ENCODE measurements at places on chromosomes 3 and 15. TPM values are rescaled to one million over a fixed set of nuclear protein-coding genes. Genes with fewer than 3 reads are reported as not detected.

- no peak overlapping the region for H3K27ac ChIP-seq
- H3K36me3 ChIP-seq, result no peaks in the 10 kb centered on the region
- no peak overlapping the region for H3K4me3 ChIP-seq
These were observed 58.2 kb upstream of the FLNB start for GRCh38 chr3:57949785-57950615.

DNA sequence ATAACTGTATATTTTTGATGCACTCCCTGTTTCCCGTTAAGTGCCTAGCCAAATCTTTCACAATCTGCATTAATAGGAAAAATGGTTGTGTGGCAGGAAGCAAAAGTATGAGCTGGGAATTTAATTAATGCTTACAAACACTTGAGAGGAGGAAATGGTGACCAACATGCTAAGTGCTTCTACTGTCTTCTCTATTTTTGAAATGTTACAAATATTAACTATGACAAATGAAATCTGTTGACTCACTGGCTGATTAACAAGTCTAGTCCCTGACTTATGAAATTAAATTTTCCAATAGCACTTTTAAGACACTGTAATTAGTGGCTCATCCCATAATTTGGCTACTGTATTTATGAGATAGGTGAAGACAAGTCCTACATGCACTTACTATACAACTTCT lies 446.9 kb upstream of the DPPA4 start:
- no peaks in the 10 kb centered on the region for H3K4me1 ChIP-seq
- H3K27ac ChIP-seq, result no peak overlapping the region
- no peaks in the 10 kb centered on the region for H3K36me3 ChIP-seq
- no peaks in the 10 kb centered on the region for H3K27me3 ChIP-seq
- no peak for DNase-seq

- no peaks in the 10 kb centered on the region for H3K27me3 ChIP-seq
- H3K4me3 ChIP-seq, result no peak overlapping the region
- DNase-seq, result no peak
These were observed 118.2 kb downstream of the CADM2 start for GRCh38 chr3:85077018-85077417.

DNA sequence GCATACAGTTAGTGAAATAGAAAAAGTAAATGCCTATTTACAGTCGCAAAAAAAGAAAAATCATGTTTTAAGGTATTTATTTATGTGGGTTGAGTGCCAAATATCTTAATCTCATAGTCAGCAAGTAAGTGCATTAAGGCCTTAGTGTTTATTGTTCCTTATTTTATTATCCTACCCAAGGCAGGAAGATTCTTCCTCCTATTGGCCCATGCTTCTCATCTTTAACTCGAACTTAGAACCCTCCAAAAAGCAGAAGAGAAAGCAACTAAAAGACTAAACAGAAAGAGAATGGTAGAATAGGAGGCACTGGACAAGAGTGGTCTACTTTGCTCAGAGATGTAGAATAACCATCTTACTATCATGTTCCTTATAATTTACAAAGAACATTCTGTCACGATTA lies 7.5 kb downstream of the RFX7 start:
- no peaks in the 10 kb centered on the region for H3K36me3 ChIP-seq
- H3K4me1 ChIP-seq, result peaks cover 42% of the 10 kb centered on the region
- H3K27ac ChIP-seq, result no peak overlapping the region
- no peaks in the 10 kb centered on the region for H3K27me3 ChIP-seq
- no peak for DNase-seq

Gene FILIP1L
- 21.5 TPM for polyA plus RNA-seq

Gene ERICH6
- polyA plus RNA-seq, result not detected

- no peak for DNase-seq
- no peak overlapping the region for H3K4me3 ChIP-seq
- H3K27ac ChIP-seq, result peak overlapping the region; percentile 4
- H3K27me3 ChIP-seq, result no peaks in the 10 kb centered on the region
These were observed 208.7 kb upstream of the BHLHE40 start for GRCh38 chr3:4770561-4770960.

- no peaks in the 10 kb centered on the region for H3K36me3 ChIP-seq
- no peak overlapping the region for H3K27ac ChIP-seq
- H3K27me3 ChIP-seq, result no peaks in the 10 kb centered on the region
- DNase-seq, result no peak
These were observed 32.0 kb downstream of the TNFAIP8L3 start for GRCh38 chr15:51062736-51063135.

Gene TLR9
- 0.34 TPM for polyA plus RNA-seq

- no peak overlapping the region for H3K4me3 ChIP-seq
- H3K36me3 ChIP-seq, result no peaks in the 10 kb centered on the region
- peaks cover 8% of the 10 kb centered on the region for H3K4me1 ChIP-seq
- no peak overlapping the region for H3K27ac ChIP-seq
These were observed 15.1 kb downstream of the CMTM7 start for GRCh38 chr3:32406486-32407408.

DNA sequence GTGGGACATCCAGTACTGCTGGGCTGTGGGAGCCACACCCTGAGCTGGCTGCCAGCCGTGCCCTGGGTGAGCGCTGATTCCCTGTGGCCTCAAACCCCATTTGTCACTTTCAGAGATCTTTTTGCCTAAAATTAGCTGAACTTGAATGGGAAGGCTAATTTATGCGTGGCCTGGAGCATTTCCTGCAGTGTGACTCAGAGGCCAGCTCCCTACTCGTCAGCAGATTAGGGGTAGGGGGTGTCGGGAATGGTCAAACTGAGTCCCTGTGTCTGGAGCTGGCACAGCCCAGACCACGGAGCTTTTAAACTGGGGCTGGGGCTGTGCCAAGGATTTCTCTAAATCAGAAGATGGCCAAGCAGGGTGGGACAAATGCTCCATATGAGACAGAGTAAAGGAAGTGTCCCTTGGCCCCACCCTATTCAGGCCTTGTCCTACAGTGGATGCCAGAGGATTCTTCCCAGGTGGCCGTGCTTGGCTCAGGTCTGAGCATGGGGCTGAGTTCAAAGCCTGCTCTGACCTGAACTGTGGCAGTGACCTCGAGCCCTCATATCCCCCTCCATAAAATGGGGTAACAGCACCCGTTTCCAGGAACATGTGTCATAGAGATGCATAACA lies 59.7 kb downstream of the ATP2B2 start:
- no peak overlapping the region for H3K27ac ChIP-seq
- no peaks in the 10 kb centered on the region for H3K4me1 ChIP-seq
- no peak overlapping the region for H3K4me3 ChIP-seq
- no peaks in the 10 kb centered on the region for H3K27me3 ChIP-seq
- DNase-seq, result no peak

DNA sequence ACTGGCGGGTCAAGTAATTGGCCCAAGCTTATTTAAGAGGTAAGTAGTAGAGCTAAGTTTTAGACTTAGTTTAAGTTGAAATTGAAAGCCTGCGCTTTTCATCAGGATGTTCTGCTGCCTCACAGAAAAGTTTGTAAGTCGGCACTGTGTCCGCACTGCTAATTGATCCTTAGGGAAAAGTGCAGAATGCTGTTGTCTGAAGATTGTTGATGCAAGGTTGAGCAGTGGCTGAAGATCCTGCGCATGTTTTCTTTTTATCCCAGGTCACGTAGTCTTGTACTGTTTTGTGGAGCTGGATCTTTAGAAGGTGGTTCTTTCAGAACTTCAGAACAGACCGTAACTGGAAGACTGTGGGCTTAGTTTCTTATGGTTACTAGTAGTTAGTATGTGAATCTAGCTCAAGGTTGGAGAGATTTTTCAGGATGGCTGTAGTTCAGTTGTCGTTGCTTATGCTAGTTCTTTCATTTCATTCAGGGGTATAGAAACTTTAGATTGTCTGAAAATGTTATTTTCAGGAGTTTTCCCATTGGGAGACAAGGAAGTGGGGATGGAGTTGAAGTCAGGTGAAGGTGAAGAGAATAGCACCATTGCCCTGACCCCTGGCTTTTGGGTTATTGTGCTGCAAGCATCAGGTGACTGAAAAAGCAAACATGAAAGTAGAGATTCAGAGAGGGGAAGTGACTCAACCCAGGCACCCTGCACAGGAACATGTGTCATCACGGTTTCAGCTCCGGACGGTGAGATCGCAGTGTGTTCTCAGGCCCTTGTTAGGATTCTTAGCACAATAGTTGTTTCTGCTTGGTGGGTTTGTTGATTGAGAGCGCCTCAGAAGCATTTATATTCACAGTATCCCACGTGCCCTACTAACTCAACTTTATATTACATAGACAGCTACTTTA lies 32.8 kb downstream of the AKAP13 start:
- peak; percentile 72 for DNase-seq
- H3K4me1 ChIP-seq, result peaks cover 15% of the 10 kb centered on the region
- no peak overlapping the region for H3K27ac ChIP-seq
- H3K27me3 ChIP-seq, result no peaks in the 10 kb centered on the region

- no peak overlapping the region for H3K4me3 ChIP-seq
- no peak for DNase-seq
- H3K27ac ChIP-seq, result no peak overlapping the region
- H3K27me3 ChIP-seq, result no peaks in the 10 kb centered on the region
These were observed 3.5 kb downstream of the PLA1A start for GRCh38 chr3:119601154-119601553.

Gene CHCHD4
- polyA plus RNA-seq, result 39.0 TPM

DNA sequence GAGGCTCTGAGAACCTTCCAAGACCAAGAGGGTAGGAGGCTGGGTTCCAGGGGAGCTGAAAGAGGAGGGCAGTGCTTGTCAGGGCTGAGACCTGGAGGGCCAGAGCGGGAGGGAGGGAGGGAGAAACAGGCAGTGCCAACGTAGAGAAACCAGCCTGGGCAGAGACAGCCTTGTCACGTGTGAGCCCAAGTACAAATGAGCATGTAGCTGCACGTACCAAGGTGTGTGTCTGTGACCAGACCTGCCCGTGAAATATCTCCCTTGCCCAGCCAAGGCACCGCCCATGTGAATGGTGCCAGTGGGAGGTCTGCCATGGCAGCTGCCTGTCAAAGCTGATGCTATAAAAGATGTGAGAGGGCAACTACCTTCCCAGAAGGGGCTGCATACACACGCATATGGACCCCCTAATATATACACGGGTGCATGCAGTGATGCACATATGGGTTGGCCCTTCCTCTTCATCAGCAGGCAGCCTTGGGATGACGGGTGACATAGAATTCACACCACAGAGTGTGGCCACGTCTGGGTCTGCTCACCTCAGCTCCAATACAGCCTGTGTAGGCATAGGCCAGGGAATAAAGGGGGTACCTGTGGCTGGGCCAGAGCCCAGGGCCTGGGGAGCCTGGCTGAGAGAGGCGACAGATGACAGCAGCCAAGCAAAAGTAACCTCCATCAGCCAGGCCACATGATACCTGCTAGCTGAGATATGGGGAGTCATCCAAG lies 7.8 kb upstream of the CTDSPL start:
- no peak overlapping the region for H3K27ac ChIP-seq
- H3K4me1 ChIP-seq, result no peaks in the 10 kb centered on the region
- H3K4me3 ChIP-seq, result no peak overlapping the region
- no peak for DNase-seq
- no peaks in the 10 kb centered on the region for H3K27me3 ChIP-seq

GRCh38 chr3:158103081-158103886 lies 2.9 kb downstream of the SHOX2 start:
- no peaks in the 10 kb centered on the region for H3K36me3 ChIP-seq
- peaks cover 26% of the 10 kb centered on the region for H3K4me1 ChIP-seq
- no peak for DNase-seq
- H3K27me3 ChIP-seq, result peaks cover 92% of the 10 kb centered on the region
- no peak overlapping the region for H3K4me3 ChIP-seq
- no peak overlapping the region for H3K27ac ChIP-seq

Gene BCHE
- 24.0 TPM for polyA plus RNA-seq

DNA sequence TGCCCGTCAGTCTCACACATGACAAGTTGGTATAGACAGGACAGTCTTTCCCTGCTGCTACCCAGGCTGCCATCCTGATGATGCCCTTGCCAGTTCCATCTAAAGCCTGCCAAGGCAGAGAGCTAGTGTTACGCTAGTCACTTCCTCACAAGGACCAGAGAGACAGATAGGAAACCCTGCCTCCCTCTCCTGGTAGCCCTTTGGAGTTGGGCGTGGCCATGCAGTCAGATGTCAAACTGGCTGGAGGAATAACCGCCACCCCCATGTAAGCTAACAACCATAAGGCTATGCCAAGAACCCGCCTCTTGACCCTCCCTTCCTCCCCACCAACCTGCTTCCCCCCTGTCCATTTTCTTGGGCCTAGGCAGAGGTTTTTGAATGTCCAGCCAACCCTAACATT lies 2.8 kb downstream of the TMEM115 start:
- no peak for DNase-seq
- peaks cover 29% of the 10 kb centered on the region for H3K36me3 ChIP-seq
- no peak overlapping the region for H3K4me3 ChIP-seq

GRCh38 chr3:194777729-194778128 lies 92.0 kb downstream of the FAM43A start:
- no peak for DNase-seq
- no peak overlapping the region for H3K4me3 ChIP-seq
- H3K27me3 ChIP-seq, result no peaks in the 10 kb centered on the region

Gene UBAP1L
- 1.1 TPM for polyA plus RNA-seq

DNA sequence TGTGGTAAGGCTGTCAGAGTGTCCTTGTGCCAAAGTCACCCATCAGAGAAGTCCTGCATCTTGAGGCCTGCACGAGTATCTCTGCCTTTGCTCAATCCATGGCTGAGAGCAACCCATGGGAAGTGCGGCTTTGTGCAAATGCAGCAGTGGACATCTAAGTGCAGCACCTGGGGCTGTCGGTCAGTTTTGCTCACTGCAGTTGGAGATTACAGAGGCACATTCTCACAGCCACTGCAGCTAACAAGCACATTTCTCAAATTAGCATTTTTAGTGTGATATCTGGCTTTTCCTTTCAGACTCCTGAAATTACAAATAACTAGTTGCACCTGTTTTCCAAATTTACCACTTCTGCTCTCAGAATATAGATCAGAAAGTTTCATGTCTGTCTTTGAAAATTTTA lies 81.5 kb upstream of the DAZL start:
- H3K36me3 ChIP-seq, result no peaks in the 10 kb centered on the region
- no peak for DNase-seq
- H3K27me3 ChIP-seq, result no peaks in the 10 kb centered on the region
- H3K4me1 ChIP-seq, result no peaks in the 10 kb centered on the region
- no peak overlapping the region for H3K27ac ChIP-seq

DNA sequence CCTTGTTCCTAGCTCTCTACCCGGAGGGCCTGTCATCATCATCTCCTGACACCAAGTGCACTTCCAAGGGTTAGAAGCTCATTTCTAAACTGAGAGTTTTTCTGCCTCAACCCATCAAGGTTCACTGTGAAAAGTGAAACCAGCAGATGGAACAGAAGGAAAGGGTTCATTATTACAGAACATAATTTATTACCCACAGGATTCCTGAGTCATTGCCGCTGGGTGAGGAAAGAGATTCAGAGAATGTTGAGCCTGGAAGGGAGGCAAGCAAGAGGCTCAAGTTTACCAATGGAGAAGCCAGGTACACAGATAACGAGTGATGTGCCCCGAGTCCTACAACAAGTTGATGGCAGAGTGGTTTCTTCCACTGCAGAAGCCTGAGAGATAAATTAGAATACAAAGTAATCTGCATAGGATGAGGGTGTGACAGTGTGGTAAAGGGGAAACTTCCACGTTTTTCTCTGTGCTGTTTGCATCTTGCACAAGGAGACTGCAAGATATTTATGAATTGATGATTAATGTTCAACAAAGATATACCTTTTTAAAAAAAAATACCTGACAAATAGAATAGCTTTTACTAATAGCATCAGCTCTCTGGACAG lies 80.5 kb upstream of the SETMAR start:
- H3K4me3 ChIP-seq, result no peak overlapping the region
- H3K36me3 ChIP-seq, result no peaks in the 10 kb centered on the region
- no peaks in the 10 kb centered on the region for H3K27me3 ChIP-seq
- no peaks in the 10 kb centered on the region for H3K4me1 ChIP-seq
- DNase-seq, result no peak

All from adrenal gland (tissue), 19 donors.